ENCODE measurements at places on chromosomes 12 and 14.
A peak's percentile ranks its signal among the peaks of the same experiment; 100 is the strongest.

- DNase-seq: no peak
Measured at GRCh38 chr12:105451211-105451610, 120.7 kb downstream of the C12orf75 start.

DNA sequence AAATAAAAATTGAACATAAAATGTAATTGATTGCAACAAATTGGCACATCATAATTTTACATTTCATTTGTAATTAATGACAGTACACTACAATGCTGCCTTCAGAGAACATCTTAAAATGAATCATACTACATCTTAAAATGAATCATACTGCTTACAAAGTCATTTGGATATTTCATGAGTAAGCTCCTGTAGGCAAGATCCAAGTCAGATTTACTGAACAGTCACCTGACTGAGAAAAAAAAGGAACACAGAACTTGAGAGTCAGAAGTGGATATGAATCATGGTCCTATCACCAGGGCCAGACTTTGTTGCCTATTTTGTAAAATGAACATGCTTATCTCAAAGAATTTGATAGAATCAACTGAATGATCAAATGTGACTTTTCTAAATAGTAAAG lies 32.7 kb upstream of the FBLN5 start:
- no peak for DNase-seq

DNA sequence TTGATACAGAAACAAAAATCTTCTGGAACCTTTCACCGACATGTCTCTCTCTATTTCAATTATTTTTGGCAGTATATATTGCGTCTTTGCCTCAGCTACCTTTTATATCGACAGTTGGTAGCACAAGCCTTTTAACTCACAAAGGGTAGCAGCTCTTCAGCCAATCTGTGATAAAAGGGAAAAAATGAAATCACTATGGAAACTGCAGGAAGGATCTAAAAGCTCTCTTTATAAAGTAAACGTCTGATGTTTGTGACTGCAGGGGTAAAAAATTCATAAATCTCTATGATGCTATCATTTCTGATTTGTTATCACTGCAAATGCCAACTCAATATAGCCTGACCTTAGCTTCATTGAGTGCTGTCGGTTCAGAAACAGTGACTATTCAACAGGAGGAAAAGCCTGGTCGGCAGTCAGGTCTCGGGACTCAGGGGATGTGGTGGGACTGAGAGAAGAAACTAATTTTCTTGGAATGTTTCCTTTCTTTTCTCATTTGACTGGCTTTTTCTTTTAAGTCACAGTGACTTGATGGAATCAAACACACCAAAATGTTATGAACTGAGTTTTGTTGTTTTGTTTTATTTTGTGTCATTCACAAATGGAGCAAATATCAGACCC lies 5.9 kb upstream of the RMST start:
- DNase-seq: no peak

- DNase-seq: no peak
Measured at GRCh38 chr14:31122098-31122611, 85.4 kb downstream of the HECTD1 start.

- DNase-seq: no peak
Measured at GRCh38 chr14:94373708-94374107, 14.7 kb downstream of the SERPINA1 start.

DNA sequence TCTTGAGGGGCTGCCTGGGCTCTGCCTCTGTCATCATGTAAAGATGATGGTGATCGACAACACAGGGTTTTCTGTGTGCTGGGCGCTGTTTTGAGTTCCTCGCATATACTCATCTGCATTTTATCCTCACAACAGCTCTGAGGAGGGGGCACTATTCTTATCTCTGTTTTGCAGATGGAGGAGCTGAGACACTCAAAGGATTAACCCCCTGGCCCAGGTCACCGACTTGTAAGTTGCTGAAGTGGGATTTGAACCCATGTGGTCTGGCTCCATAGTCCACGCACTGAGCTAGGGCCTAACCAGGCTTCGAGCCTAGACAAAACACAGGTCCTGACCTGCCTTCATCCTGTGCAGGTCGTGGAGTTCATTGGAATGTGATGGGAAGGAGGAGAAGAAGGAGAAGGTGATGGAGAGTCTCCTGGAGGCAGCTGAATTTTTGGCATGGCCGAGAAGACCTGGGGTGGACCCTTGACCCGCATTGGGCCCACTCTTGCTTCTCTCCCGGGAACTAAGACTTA lies 140.0 kb downstream of the ASCL4 start:
- no peak for DNase-seq

GRCh38 chr14:92540472-92541048 lies 27.0 kb downstream of the RIN3 start:
- no peak for DNase-seq

GRCh38 chr12:91225316-91225715 lies 42.7 kb upstream of the DCN start:
- no peak for DNase-seq

DNA sequence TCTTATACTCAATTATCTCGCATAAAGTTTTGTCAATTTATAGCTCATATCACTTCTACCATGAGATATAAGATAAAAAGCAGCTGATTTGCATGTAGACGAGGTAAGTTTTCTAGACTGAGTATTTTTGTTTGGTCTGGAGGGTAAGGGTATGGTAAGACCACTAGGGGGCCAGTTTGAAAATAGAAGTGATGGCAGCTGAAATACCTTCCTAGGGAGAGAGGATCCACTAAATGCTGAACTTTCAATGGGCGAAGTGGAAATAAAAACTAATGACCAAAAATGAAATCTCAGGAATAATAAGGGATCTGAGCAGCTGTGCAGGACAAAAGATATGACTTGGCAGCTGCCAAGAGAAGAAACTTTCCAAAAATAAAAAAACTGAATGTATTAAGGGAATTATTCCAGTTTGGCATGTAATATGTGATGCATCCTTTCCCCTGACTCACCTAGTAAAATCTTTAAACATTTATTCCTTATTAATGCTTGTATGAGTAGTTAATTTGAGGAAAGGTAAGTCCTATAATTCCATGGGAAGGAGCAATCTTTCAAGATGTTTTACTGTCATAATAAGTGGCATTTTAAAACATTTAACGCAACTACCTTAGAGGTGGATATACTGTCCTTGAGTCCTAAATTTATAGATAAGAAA lies 754.5 kb downstream of the C12orf50 start:
- DNase-seq: no peak

- DNase-seq: no peak
Measured at GRCh38 chr12:91326058-91327027, 143.7 kb upstream of the DCN start.

- no peak for DNase-seq
Measured at GRCh38 chr14:33836203-33836899, 114.5 kb downstream of the EGLN3 start.

GRCh38 chr12:52139579-52140062 lies 52.2 kb downstream of the KRT80 start:
- DNase-seq: peak; percentile 56

DNA sequence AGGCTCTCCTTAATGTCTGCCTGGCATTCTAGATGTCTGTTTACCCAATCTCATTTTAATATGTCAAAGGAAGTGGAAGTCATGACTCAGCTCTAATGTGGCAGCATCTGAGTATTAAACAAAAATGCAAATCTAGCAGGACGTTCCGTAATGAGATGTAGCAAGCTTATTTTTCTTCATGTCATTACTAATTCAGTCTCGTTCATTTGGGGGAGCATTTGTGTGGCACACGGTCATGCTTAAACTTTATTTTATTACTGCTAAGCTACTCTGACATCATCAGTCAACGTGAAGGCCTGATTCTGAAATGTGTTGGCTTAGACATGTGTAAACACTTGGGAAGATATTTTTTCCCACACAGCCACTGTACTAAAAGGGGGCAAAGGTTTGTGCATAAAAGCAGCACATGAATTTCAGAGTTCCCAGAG lies 326.7 kb upstream of the TMPO start:
- DNase-seq: no peak

DNA sequence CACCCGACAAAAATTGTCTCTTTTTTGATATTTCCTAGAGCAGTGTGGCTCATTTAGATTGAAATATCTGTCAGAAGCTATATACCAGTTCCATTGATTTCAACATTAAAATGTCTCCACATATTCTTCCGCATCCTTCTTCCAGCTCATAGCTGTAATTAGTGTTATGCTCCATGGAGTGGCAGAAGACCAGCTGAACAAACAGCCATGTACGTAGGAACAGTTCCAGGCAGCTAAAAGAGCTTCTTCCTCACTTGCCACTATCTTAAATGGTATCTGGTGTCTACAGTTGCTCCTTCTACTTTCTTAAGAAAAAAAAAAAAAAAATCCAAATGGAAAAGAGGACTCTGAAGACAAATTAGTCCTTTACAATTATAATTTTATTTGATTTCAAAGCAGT lies 848.0 kb downstream of the DIO2 start:
- DNase-seq: no peak

DNA sequence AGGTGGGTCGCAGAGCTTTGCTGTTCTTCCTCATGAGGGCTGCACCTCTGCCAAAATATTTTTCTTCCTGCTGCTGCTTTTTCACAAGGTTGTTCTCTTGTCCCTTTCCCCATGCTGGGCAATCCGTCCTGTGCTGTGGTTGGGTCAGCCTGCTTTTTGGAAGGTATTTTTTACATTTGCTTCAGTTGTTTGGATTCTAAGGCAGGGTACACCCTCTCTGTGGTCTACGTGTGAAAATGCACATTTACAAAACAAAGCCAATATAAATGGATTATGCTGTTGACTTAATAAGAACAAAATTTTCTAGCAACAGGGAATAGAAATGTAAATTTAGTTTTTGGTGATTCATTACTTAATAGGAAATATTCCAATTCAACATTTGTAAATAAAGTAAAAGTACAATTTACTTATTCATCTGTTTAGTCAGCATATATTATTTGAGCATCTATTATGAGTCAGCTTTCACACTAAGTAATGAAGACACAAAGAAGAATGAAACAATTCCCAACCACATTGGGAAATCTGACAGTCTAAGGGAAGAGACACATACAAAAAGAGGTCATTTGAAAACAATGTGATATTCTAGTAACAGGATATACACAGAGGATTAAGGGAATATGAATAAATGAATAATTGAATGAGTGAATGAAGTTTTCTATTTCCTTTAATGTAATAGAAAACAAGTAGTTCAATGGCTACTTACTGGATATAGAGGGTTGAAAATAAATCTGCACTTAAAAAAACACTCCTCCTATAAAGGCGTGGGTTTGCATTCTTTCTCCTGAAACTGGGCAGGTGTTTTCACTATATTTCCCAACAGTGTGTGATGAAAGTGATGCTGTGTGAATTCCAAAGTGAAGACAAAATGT lies 94.6 kb upstream of the PRICKLE1 start:
- DNase-seq: no peak

DNA sequence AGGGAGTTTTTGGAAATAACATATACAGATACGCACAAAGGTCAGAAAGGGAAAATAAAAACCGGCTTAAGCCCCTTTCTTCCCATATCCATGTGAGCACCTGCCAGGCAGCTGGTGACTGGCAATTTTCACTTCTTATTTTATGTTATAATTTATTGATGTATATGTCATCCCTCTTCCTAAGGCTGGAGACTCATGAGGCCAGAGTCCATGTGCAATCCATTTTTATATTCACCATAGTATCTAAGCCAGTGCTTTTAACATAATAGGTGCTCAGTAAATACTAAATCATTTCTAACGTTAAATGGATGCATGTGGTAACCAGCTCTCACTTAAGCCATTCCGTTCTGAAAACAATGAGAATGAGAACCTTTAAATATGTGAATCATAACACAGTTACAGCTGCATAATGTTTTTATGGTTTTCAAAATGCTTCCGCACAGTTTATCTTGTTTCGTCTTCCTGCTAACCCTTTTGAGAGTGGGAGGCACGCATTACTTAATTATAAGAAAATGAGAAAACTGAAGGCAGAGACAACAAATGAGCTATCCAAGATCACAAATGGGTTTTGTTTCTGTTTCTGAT lies 178.3 kb downstream of the CACNA1C start:
- DNase-seq: no peak

DNA sequence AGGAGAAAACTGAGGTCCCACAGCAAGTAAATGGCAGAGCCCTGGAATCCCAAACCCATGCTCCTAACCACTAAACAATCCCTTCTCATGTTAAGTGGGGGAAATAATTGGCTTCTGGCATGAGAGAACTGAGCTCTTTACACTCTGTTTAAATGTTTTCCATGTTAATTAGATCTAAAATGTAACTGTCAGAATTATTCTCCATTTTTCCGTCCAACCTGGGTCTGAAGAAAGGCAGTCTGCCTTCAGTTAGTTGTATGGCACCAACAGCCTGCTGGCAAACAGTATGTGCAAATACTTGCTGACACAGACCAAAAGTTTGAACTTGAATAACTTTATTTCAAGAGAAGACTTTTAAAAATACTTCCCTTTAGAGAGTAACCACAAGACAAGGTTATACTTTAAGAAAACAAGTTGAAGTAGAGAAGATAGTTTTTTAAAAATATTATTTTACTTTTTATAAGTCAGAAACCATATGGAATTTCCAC lies 59.7 kb downstream of the E2F7 start:
- no peak for DNase-seq

DNA sequence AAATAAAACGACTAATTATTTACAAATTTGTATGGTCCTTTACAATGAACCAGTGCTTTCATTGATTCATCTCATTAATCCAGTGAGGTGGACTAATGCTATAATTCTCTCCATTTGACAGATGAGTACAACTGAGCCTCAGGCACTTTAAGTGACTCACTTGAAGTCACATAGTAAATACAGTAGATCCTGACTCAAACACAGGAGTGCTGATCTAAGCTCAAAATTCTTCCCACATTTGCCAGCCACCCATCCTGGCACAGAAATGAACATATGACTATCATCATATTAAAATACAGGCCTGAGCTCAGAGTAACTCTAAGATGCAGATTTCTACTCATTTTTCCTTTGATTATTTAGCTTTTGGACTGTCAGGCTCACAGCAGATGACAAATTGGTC lies 30.6 kb downstream of the SLC16A7 start:
- DNase-seq: no peak

- no peak for DNase-seq
Measured at GRCh38 chr14:38003746-38004609, 203.7 kb upstream of the SSTR1 start.

- DNase-seq: no peak
Measured at GRCh38 chr14:95137164-95137803, 20.0 kb downstream of the DICER1 start.

DNA sequence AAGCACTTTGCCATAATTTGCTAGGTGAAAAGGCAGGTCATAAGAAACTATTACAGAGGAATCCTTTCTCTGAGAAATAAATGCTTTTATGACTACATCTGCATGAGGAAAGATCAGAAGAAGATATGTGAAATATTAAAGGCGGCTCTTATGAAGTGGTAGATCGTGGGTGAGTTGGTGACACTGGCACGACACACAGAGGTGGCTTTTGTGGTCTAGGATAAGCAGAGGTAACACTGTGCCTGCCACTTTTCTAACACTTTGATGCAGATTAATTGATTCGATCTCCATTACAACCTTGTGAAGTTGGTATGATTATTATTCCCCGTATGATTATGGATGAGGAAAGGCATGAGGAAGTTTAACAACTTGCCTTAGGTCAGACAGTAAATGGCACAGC lies 60.0 kb upstream of the ELK3 start:
- no peak for DNase-seq

GRCh38 chr12:72273851-72274351 lies 1.7 kb downstream of the TRHDE start:
- no peak for DNase-seq

All from NCI-H1417 treated with DMSO at 0.1 percent for 48 hours (cell line).